ENCODE measurements at places on chromosomes 4 and X. TPM values are rescaled to one million over a fixed set of nuclear protein-coding genes. Genes with fewer than 3 reads are reported as not detected.
A peak's percentile ranks its signal among the peaks of the same experiment; 100 is the strongest.

DNA sequence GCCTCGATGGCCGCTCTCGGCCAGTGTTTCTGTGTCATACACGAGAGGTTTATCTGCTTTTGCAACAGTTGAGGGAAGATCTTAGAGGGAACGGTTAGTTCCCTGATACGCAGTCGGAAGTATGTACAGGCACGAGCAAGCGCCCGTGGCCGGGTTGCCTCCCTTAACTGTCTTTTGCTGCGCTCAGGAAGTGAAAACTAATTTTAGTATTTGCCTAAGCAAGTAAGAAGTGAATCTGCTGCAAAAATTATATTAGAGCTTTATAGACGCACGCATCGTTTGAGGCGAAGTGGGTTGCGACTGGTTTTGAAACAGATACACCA lies 695 bp downstream of the MTM1 start:
- peak; percentile 47 for DNase-seq

- peak; percentile 32 for DNase-seq
Measured at GRCh38 chrX:107894038-107894437, 68.4 kb downstream of the MID2 start.

SLC10A4 gene
- 1.1 TPM for polyA plus RNA-seq

PSAPL1 gene
- not detected for polyA plus RNA-seq

LUZP4 gene
- not detected for polyA plus RNA-seq

DNA sequence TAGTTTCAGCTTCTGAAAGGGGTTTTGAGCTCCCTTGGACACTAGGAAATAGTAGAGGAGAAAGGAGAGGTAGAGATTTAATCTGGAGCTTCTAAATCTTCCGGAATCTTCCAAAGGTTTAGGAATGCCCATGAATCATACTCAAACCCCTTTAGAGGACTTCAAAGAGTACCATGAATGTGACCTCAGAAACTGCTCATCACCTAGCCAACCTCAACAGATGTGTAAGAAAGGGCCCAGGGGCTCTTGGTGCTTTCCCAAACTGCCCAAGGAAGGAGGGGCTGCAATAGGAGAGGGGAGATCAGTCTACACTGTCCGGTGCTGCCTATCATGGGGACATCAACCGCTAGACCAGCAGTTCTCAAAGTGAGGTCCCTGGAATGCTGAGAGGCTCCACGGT lies 109.1 kb downstream of the RBM47 start:
- DNase-seq = no peak

GRCh38 chr4:87982446-87983010 lies 7.0 kb downstream of the SPP1 start:
- no peak for DNase-seq

C4orf51 gene
- not detected for polyA plus RNA-seq

GRCh38 chr4:55941881-55942396 lies 6.8 kb upstream of the CEP135 start:
- DNase-seq = no peak

DNA sequence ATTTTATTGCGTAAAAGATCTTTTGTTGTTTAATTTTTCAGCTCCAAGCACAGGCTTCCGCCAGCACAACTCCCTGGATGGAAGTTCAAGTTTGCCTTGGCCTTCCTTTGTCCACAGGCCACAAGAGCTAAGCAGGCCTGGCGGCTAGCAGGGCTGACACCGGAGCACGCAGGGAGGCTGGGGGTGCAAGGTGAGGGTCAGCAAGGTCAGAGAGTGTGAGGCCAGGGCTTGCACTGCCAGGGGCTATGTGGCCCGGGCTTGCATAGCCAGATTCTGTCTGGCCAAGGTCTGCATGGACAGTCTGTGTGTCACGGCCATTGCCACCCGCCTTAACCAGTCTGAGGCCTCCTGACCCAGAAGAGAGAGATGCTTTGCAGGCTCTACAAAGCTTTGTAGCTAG lies 123.9 kb downstream of the BCOR start:
- DNase-seq = no peak

DNA sequence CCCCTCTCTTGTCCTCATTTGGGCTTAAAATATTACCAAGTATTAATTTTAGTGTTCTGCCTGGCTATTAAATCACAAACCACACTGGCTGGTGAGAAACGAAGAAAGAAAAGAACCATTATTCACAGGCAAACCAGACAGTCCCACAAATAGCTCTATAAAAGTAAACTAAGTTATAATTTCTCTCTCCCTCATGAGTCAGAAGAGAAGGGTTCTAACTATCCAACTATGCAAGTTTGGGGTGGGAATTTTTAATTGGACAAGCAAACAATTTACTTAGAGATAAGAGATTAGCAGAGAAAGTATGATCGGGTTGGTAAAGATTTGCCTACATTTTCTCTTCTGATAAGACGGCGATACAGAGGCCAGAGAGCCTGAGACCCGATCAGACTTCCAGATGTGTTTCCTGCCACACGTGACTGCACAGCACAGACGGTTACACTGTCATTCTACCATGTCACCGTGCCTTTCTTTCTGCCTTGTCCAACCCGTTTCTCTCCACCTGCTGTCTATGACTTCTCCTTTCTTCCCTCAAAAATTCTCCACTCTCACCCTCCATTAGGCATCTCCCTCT lies 52.3 kb downstream of the MEPE start:
- DNase-seq = no peak

DNA sequence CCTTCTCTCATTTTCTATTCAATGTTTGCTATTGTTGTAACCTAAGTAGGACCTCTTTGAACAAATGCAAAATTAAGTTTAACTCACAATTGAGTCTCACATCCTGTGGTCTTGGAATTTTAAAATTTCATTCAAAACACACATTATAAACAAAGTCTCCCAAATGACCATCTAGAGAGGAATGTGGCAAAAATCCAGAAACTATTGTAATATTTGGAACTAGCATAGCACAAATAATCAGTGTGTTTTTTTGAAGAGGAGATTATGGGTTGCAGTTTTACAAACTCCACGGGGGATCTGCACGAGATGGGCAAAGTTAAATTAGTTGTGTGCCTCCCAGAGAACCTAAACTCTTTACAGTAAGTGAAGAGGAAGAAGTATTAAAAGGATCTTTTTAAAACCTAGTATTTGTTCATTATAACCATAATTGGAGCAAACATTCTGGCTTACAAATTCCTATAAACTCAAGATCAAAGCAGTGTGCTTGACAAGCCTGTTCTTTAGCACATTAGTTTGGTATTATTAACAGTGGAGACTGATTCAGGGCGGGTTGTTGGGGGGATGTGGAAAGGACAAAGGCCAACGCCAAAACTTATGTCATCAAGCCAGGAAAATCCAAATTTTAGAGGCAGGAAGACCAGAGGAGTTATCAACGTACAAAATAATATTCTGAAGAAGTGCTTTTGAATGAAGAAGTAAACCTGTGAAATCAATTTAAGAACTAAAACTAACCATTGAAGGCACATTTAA lies 22.4 kb upstream of the RBPJ start:
- peak; percentile 81 for DNase-seq

PAGE1 gene
- polyA plus RNA-seq = not detected

- DNase-seq = peak; percentile 45
Measured at GRCh38 chr4:48546336-48546735, 56.3 kb downstream of the ZAR1 start.

ASB12 gene
- 14.6 TPM for polyA plus RNA-seq

MAGEA8 gene
- polyA plus RNA-seq = not detected

- DNase-seq = no peak
Measured at GRCh38 chrX:97931586-97931985, 1047.9 kb downstream of the RPA4 start.

DNA sequence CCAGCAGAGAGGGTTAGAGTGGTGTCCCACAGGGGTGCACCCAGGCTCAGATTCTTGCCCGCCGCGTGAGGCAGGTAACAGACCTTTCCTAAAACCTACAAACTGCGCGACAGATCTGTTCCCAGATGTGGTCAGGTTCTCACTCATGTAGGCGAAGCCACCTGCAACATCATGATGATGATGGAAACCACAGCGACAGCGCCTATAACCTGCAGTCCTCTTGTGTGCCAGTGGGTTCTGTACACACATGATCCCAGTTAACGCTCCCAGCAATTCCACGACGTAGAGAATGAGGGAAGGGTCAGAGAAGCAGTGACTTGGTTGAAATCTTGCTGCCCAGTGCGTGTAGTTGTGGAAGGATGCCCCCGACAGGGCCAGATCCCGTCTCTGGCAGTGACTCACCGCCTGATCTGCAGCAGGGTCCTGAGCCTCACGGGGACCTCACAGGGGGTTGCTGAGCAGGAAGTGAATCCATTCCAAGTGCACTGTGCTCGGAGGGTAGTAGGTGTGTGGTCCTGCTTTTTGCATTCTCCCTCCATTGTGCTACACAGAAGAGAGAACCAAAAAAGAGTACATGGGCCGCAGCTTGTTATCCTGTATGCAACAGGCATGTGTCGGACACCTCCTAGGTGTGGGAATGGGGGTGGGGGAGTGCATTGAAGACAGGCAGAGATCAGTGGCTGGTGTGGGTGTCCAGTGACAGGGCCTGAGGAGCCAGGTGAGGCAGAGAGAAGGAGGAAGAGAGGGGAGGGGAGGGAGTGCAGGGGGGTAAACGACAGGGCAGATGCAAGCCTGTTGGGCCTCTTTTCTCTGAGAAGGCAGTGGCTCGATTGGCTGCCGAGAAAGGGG lies 66.6 kb downstream of the MTMR1 start:
- no peak for DNase-seq
